ENCODE measurements at places on chromosomes 1 and 21.

- no peak for DNase-seq
These were observed 1.7 kb downstream of the FAM78B start for GRCh38 chr1:166164995-166165660.

DNA sequence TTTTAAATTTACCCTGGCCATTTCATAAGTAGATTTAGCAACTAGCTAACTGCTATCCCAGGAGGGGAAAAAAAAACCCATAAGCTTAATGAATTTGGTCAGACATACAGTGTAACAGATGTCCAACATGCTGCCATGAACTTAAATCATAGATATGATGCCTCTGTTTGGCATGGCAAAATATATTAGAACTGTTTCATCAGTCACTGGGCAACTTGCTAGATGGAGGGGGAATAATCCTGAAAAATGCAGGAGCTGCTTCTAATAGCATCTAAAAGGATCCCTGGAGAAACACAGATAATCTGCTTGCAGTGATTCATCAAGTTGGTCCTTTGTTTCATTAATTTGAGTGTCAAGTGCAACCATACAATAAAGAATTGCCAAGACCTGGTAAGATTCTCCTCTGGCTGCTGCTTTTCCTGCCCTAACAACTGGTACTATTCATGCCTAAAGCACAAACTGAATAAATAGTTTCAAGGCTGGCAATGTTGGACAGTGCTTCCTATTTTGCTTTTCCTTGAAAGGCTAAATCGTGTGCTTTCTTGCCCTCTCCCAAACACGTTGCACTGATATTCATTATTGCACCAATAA lies 1.5 kb upstream of the ST6GALNAC5 start:
- DNase-seq: no peak

- DNase-seq: no peak
These were observed 27.3 kb upstream of the ACTA1 start for GRCh38 chr1:229461032-229461668.

GRCh38 chr1:182237329-182237728 lies 154.3 kb downstream of the GLUL start:
- no peak for DNase-seq

DNA sequence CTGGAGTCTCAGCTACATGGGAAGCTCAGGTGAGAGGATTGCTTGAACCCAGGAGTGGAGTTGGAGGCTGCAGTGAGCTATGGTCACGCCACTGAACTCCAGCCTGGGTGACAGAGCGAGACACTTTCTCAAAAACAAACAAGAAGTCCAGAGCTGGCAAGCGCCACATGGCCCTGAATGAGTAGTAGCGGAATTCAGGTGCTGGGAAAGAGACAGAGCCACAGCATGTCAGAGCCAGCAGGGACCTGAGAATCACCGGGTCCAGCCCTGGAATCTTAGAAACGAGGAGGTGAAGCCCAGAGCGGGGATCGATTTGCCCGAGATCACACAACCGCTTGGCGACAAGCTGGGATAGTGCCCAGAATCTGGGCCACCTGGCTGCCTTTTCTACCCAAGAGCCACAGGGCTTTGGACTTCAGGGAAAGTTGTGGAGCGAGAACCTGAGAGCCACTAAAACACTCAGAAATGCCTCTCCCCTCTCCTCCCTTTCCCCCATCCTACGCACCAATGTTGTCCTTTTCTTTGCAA lies 9.8 kb downstream of the ARL8A start:
- no peak for DNase-seq

- no peak for DNase-seq
These were observed 65.5 kb downstream of the PRRX1 start for GRCh38 chr1:170729225-170730002.

- DNase-seq: no peak
These were observed 4.3 kb upstream of the SPATC1L start for GRCh38 chr21:46188226-46189212.

GRCh38 chr1:235272851-235273250 lies 55.1 kb downstream of the ARID4B start:
- DNase-seq: no peak

DNA sequence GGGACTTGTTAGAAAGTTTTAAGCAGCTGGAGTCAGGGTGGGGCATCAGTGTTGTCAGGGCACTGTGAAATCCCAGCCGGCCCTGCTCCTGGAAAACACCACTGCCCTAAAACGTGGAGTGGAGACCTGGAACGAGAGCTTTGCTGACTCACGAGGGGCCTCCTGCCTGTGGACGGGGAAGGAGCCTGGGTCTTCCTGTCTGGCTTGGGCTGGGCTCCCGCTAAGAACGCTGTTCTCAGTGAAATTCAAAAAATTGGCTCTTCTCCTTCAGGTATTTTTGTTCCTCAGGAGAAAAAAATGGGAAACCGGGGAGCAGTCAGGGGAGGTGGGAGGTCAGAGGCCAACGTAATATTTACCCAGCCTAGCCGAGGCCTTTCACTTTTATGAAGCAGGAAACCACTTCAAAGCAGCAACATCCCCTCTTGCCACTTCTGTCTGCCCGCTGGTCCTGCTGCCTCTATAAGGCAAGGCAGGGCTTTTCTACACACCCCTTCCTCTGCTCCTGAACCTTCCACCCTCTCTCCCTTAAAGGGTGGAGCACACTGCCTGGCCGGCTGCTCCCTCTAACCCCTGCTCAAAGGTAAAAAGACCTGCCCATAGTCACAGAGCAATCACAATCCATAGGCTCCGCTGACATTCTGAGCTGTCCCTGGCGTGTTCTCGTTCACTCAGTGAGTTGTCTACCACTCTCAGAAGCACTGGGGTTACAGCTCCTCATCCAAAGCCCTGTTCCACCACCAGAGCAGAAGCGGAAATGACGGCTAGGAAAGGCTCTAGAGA lies 8.0 kb downstream of the PLXNA2 start:
- DNase-seq: no peak

- no peak for DNase-seq
These were observed 19.7 kb downstream of the FMOD start for GRCh38 chr1:203331224-203331623.

DNA sequence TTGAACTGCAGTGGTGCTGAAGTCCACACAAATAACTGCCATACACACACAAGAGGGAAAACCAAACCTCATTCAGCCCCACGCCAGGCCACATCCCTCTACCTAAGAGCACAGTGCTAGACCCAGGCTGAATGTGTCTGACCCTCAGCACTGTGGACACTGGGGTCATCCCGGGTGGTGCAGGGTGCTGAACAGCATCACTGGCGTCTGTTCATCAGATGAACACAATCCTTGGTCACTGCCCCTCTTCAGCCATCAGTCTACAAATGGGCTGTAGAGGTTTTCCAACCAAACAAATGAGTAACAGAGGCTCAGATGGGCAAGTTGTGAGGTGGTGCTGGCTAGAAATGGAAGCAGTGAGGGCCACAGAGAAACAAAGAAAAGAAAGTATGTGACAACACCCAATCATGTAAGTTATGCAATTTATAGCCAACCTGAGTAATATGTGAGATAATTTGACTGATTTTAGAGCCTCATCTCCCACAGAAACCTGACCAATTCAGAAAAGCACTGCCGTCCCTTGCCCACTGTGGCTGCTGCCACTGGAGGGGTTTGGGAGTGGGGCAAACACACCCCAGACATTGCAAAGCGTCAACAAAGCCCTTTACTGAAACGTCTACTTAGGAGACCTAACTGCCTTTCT lies 27.9 kb downstream of the GNB1 start:
- no peak for DNase-seq

- no peak for DNase-seq
These were observed 18.6 kb downstream of the PIK3CD start for GRCh38 chr1:9670085-9670484.

- no peak for DNase-seq
These were observed 43.2 kb downstream of the ECE1 start for GRCh38 chr1:21246905-21247642.

- no peak for DNase-seq
These were observed 166.4 kb downstream of the TRABD2B start for GRCh38 chr1:47830641-47831333.

DNA sequence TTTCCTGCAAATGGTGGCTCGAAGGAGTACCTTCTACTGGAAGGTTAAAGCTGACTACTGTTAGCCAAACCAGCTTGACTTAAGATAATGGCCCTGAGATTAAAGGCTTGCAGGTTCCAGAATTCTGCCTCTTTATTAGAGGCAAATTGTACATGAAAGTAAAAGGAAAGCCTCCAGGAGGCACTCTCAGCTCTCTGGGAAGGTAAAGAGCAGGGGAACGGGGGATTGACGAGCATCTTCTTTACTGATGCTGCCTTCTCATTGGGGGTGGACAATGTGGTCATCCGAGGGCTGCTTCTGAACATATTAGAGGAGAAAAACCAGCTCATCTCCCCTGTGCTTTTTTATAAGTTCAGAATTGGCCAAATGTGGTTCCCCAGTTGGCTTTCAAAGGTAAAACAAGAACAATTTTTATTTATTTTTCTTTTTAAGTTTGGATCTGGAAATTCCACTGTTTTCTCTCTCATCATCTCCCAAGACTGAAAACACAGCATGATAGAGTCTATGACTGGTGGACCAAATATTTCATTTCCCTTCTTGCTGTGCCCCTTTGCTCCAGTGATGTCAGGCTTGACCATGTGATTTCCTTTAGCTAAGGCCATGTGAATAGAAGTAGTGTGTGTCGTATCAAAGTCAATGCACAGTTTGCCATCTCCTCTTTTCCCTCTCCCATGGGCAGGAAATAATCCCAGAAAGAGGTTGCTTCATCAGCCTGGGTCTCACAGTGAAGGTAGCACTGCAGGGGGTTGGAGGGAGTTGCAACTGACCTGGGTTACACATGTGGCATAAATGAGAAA lies 292.7 kb downstream of the PRDM2 start:
- no peak for DNase-seq
